ENCODE measurements at places on chromosomes 7 and 10. TPM values are rescaled to one million over a fixed set of nuclear protein-coding genes. Genes with fewer than 3 reads are reported as not detected.

SCIN gene
- 13.4 TPM for total RNA-seq

CPEB3 gene
- 4.3 TPM for total RNA-seq

LFNG gene
- total RNA-seq: 38.0 TPM

GRB10 gene
- total RNA-seq: 58.3 TPM

NUPR2 gene
- total RNA-seq: 0.99 TPM

LRRC4 gene
- 24.4 TPM for total RNA-seq

C10orf105 gene
- 0.17 TPM for total RNA-seq

NEURL1 gene
- 0.76 TPM for total RNA-seq

AGR3 gene
- 115 TPM for total RNA-seq

LLCFC1 gene
- total RNA-seq: 0.37 TPM

MYO3A gene
- total RNA-seq: 0.21 TPM

NUTM2E gene
- not detected for total RNA-seq

ING3 gene
- 17.8 TPM for total RNA-seq

AIMP2 gene
- total RNA-seq: 35.5 TPM

PIP gene
- total RNA-seq: not detected

ARMH3 gene
- 24.0 TPM for total RNA-seq

AKR1C1 gene
- 21.0 TPM for total RNA-seq

PGAM2 gene
- total RNA-seq: 0.79 TPM

NEUROG3 gene
- not detected for total RNA-seq

AKR1C8 gene
- total RNA-seq: 0.26 TPM

GPR15LG gene
- total RNA-seq: not detected

SUGCT gene
- total RNA-seq: 2.0 TPM

MMD2 gene
- not detected for total RNA-seq

HECTD2 gene
- 9.9 TPM for total RNA-seq

ELMO1 gene
- total RNA-seq: 18.2 TPM

SPAM1 gene
- not detected for total RNA-seq

IL2RA gene
- total RNA-seq: 4.1 TPM

ADAM22 gene
- 3.5 TPM for total RNA-seq

MNX1 gene
- not detected for total RNA-seq

LIPJ gene
- not detected for total RNA-seq

TMEM236 gene
- 2.4 TPM for total RNA-seq

ABCB1 gene
- 2.2 TPM for total RNA-seq

GNG11 gene
- 15.6 TPM for total RNA-seq

Measured in left lung (tissue), 14 donors.